ENCODE measurements at places on chromosomes 4 and X.

GRCh38 chr4:159273141-159273438, 170.2 kb downstream of the RAPGEF2 start:
- no peak for DNase-seq

DNA sequence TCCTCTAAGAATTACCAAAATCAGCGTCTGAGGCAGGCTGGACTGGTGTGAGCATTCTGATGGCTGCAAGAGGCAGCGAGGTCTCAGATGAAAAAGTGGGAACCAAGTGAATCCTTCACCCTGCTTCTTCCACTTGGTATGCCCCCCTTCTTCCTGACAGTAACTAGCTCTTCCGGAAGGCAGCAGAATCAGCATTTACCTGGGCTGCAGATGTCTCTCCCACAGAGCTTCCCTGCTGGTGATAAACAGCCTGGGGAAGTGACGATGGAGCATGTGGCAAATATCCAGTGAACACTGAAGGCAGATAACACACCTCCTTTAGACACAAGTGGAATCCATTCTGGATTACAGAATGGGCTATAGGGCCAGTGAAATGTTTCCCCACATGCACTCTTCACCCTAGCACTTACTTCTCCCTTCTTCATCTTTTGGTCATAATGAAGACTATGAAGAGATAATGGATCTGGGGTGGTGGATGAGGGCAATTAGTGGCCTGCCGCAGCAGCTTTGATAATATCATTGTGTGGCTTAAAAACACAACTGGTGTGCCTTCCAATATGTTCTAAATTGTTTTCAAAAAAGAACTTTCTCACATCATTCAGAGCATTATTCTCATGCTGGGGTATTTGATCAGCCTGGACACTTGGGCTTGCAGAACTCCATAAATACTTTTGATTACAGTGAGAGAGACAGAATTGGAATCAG, 60.8 kb upstream of the TBC1D9 start:
- DNase-seq, result no peak

- DNase-seq, result no peak
Measured at GRCh38 chr4:179867300-179867878, 2375.8 kb upstream of the TENM3 start.

DNA sequence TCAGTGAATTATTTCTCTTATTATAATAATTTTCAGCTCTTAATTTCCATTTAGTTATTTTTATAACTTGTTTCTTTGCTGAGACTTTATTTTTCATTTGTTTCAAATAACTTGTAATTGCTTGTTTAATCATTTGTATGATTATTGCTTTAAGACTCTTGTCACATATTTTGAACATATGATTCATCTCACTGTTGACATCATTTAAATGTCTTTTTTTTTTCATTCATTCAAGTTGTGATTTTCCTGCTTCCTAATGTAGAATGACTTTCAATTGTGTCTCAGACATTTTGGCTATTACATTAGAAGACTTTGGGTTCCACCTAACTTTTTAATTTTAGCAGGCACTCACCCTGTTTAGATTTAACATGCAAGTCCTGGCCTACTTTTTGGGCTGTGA, 234.8 kb upstream of the DIPK2B start:
- DNase-seq, result no peak

DNA sequence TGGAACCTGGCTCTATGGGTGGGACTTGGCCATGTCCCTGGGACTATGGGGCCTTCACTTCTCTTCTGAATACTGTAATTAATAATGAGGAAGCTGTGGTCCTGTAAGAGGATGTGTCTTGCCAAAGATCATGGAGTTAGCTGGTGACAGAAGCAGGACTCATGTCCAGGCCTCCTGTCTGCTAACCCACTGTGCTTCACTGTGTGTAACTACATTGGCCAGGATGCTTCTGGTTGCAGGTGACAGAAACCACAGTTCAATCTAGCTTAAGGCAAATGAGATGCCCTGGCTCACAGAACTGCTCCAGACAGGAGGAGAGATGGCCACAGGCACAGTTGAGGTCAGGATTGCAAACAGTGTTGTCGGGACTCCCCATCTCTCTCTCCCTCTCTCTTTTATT, 3.1 kb downstream of the MTMR1 start:
- no peak for DNase-seq

DNA sequence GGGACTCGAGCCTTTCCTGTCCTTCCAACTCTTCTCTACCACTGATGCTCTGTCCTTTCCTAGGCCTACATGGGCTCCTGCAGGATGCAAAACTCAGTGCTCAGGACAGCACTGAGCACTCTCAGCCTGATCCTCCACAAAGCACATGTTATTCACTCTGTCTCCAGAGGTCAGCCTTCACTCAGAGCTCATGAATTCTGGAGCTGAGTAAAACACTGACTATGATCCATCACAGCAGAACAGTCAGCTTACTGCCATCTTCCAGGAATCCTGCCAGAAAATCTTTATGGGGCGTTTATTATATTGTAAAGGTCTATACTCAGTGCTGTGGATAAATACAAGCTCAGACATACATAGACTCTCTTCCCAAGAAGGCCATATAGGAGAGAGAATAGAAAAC, 121.5 kb upstream of the CPEB2 start:
- DNase-seq, result no peak

DNA sequence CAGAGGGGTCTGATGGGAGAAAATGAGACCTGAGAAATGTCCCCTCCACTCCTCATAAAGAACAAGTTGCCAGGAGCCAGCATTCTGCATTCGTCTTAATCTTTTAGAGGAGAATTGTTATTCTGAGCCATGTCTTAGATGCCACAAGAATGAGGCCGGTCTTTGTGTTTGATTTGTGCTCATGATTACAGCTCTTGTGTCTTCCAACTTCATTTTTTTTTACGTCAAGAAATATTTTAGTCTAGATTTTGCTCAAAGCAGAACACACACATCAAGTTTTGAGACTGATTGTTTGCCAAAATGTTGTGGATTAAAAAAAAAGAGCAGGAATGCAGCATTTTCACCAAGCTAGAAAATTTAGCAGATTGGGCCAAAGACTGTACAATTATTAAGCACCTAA, 130.6 kb upstream of the PITX2 start:
- no peak for DNase-seq

DNA sequence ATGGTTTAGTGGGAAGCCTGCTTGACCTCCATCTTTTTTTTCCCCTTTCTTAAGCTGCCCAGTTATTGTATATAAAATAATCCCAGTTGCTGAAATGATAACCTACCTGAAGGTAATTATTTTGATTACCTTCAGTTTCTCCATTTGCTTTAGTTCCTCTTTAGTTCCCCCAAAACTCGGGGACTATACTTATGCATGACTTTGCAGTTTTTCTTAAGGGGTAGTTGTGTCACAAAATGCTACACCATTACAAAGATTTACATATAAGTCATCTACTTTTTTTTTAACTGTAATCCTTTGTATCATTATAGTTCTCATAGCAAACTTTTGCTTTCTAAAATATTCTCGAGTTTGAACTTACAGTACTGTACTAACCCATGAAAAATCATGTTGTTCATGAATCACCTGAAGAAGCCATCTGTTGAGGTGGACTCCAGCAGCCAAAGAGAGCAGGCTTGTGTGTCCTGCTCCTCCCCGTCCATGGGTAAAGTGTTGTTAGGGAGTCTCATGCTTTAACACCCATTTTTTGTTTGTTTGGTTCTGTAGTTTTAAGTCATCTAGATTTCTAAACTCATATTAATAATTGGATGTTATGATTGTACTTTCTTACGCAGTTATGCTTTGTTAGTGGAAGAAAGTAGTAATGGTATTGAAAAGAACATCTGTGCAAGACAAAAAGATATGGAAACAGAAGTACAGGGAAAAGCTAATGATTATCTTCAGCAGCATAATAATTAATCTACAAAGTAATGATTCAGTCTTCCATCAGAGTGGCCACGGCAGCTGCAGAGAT, 34.6 kb downstream of the HADH start:
- no peak for DNase-seq

GRCh38 chrX:39299615-39300014, 498.4 kb downstream of the MID1IP1 start:
- no peak for DNase-seq

- no peak for DNase-seq
Measured at GRCh38 chr4:165720411-165721082, 152.5 kb upstream of the TLL1 start.

All from CD4-positive, alpha-beta T cell (primary cell).